ENCODE measurements at places on chromosomes 6 and 20.

- no peak for DNase-seq
These were observed 54.1 kb downstream of the CDS2 start for GRCh38 chr20:5180933-5181332.

DNA sequence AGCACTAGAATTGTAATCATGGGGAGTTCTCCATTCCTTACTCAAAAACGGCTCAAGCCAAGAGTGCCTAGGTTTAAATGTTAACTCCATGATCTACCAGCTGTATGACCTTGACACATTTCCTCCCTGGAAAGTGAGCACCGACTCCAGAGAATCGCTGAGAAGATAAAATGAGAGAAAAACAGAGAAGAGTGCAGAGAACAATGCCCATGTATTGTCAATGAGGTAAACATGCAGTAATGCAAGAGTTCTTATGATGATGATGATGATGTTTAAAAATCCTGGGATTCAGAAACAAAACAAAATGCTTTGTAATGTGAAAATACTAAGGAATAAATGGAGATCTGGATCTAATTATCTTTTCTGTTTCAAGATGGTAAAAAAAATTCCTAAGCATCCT lies 64.8 kb upstream of the BEND6 start:
- no peak for DNase-seq

GRCh38 chr6:5438922-5439584 lies 177.7 kb downstream of the FARS2 start:
- DNase-seq, result no peak

- no peak for DNase-seq
These were observed 197.2 kb downstream of the KIF6 start for GRCh38 chr6:39527792-39528564.

GRCh38 chr6:66376001-66376400 lies 669.0 kb upstream of the EYS start:
- no peak for DNase-seq

GRCh38 chr6:52876056-52876787 lies 33.3 kb downstream of the GSTA3 start:
- DNase-seq, result no peak

- no peak for DNase-seq
These were observed 40.0 kb upstream of the SLC2A12 start for GRCh38 chr6:134092449-134092848.

DNA sequence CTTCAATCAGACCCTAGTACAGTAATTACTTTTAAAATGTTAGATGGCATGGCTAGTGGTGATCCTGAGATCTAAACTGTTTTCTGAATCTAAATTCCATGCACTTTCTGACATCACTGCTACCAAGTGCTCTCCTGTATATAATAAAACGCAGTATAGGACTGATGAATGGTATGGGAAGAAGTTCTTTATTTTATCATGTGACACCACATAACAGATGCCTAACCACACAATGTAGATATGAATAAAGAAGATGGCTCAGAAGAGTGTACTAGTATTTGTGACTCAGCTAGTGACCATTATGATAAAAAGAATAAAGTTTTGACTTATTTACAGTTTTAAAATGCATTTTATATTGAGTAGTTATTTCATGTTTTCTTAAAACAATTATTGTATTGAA lies 8.5 kb downstream of the NDUFAF4 start:
- DNase-seq, result no peak

DNA sequence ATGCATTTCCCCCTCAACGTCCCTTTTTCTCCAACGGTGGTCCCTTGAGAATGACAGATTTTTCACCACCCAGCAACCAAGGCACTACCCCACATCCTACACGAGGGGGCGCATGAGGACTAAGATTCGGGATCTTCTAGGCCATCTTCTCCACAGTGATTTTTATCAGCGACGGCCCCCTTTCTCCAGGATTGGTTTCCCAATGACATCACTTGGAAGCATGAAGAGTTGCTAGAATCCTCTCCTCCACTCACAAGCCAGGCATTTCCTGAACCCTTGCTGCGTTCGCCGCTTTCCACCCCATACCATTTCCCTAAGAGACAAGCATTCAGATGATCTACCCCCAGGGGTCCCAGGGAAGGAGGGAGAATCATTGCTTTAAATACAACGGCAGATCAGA lies 252.0 kb downstream of the HIVEP2 start:
- peak; percentile 75 for DNase-seq

DNA sequence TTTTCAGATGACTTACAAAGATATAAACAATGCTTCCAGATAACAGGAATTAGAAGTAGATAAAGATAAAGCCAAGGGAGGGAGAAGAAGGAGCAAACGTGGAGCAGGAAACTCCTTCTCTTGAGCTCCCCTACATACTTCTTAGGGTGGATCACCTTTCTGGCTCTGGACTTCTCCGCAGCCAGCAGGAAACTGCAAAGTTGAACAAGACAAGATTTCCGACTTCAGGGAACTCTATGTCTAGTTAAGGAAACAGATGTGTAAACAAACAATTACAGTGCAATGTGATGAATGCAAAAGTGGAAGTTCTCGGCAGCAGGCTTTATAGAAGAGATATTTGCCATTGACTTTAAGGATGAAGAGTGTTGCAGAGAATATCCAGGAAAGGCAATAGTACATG lies 134.0 kb upstream of the MARCKS start:
- no peak for DNase-seq

DNA sequence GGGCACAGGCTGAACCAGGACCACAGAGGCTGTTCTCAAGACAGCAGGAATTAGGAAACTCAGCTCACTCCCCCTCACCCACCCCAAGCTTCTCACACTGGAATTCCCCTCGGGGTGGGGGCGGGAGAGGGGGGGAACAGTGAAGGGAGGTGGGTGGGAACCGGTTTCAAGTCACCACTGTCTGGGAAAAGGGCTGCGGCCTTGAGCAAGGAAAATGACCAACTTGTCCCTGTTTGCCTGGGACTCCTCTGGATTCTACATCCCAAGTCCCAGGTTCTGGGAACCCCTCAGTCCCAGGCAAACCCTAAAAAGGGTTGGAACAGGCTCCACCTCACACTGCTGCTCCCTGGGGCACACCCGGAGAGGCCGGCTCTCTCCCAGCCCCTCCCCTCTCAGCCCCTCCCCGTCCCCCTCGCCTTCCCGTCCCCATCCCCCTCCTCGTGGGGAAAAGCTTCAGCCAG lies 230.7 kb downstream of the TFAP2C start:
- no peak for DNase-seq

GRCh38 chr6:109998159-109998785 lies 20.2 kb downstream of the GPR6 start:
- DNase-seq, result no peak

DNA sequence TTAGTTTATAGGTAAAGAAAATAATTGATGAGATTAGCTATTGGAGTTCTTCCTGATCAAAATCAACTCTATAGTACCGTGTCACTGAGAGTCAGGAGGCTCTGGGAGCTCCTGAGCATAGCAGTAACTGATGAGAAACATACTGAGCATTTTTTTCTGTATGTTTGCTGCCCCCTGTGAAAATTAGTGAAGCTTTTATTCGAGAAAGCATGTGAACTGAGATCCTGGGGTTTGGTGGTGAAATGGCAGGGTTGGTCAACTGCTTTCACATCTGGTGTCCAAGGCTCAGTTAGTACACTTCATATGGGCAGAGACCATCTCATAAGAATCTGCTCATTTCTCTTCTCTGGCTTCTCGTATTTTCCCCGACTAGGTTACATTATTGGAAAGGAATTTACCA lies 4.1 kb upstream of the ABT1 start:
- DNase-seq, result no peak

GRCh38 chr20:36544134-36545018 lies 3.1 kb downstream of the MYL9 start:
- DNase-seq, result no peak

GRCh38 chr6:80319196-80319595 lies 212.7 kb downstream of the BCKDHB start:
- DNase-seq, result no peak

GRCh38 chr6:103925317-103925716 lies 934.4 kb downstream of the HACE1 start:
- DNase-seq, result no peak

DNA sequence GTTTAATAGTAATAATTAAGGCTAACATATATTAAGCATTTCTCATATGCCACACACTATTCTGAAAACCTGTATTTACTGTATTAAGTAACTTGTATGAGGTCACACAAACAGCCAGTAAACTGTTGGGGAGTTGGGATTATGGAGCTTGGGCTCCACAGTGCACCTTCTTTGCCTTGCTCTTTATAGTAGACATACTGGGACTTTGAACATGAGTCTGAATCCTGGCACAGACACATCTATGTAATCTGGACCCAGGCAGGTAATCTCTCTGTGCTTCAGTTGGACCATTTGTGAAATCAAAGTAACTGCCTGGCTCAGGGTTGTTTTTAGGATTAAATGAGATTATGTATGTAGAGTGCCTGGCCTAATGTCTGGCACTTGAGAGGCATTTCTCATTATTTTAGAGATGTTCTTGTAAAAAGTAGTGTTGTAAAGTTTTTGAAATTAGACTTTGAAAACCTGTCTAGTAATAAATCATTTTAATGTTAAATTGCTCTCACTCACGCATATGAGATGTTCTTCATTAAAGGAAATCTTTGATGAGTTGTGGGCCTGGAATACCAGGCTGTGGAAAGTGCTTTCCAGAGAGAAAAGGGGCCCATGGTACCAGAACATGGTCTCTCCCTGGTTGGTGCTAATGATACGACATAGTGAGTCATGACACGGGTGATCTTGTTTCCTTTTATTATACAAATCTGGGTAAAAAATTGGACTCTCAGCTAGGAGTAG lies 34.3 kb downstream of the LRRC1 start:
- DNase-seq, result no peak

DNA sequence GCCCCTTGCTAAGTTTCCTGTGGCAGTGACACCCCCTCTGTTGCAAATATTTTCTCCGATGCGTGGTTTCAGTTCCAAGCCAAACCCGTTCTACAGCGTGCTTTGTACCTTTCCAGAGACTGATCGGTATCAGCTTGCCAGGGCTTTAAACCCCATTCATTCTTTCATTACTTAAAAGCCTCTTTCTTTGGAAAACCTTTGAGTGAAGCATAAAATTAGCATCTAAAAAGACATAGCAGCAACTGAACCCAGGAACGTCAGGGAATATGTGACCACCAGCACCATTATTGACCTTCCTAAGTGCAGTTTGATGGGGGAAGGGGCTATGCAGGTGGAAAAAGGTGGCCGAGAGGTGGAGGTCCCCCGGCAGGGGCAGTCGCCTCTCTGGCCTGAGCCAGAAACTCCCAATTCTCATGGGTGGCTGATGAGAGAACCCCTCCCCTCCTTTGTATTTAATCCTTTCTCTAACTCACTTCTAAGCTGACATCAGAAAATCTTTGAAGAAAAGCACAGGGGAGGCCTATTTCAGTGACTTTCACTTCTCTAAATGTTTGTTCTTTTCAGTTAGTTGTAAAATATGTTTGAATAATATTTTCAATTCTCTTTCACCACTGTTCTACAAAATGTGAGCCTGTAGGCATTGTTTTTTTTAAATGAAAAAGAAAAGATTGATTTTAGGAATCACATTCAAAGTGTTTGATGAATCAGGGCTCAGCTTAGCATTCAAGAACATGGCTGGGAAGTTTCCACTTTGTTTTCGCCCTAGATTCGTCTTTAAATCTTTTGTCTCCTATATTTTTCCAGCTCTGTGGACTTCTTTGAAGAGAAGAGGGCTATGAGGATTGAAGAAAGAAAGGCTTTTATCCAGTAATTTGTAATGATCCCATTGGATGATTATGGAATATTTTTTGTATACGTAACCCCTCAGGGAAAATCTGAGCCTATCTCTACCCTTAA lies 89.2 kb downstream of the RSPH3 start:
- peak; percentile 30 for DNase-seq

DNA sequence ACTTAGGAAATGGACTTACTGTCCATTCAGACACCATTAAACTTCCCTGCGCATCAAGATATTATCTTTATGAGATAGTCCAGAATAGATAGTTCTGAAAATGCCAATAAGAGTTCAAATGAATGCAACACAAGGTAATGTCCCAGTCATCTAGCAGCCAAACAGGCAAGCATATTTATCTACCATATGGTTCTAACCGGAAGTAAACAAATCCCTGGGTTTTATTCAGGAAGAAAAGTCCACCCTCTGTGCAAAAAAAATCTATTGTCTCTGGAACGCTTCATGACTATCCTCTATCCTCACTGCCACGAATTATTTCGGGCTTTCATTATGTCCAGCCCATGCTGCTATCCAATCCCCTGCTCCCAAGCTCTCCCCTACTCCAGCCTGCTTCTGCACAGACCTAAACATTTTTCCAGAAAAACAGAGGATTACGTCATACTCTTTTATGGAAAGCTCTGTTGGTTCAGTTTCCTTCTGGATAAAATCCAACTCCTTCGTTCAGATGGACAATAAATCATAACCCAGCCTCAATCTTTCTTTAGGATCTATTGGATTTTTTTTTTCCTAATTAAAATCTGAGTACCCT lies 11.4 kb downstream of the PPIL6 start:
- DNase-seq, result no peak

- no peak for DNase-seq
These were observed 75.6 kb upstream of the RNF24 start for GRCh38 chr20:4090756-4091489.

GRCh38 chr6:20712011-20712410 lies 177.8 kb downstream of the CDKAL1 start:
- no peak for DNase-seq

Data from CD4-positive, alpha-beta T cell treated with Interleukin-6 for 4 hours (primary cell).